Placental pericyte (primary cell): ENCODE measurements at places on chromosomes 12 and 14. TPM values are rescaled to one million over a fixed set of nuclear protein-coding genes. Genes with fewer than 3 reads are reported as not detected.

Gene NRXN3
- 0.22 and 0.72 TPM in 2 replicates for total RNA-seq

Gene MBD6
- 7.0 and 12.5 TPM in 2 replicates for total RNA-seq

Gene FAM90A1
- total RNA-seq: under 0.01 and 0.14 TPM in 2 replicates

Gene ANP32D
- total RNA-seq: 0.22 TPM in 1 of 2 replicates, not detected in the other

Gene TAS2R46
- total RNA-seq: 2.6 and 3.5 TPM in 2 replicates

Gene RNASE3
- total RNA-seq: not detected in 2 replicates

Gene SERPINA10
- total RNA-seq: not detected in 2 replicates

Gene ADIPOR2
- 30.0 and 37.1 TPM in 2 replicates for total RNA-seq

Gene CFAP54
- total RNA-seq: 2.2 and 4.6 TPM in 2 replicates

Gene SIX6
- total RNA-seq: not detected in 2 replicates

Gene ZNF705A
- total RNA-seq: not detected in 2 replicates

Gene TC2N
- under 0.01 and 0.14 TPM in 2 replicates for total RNA-seq

Gene RAPGEF3
- total RNA-seq: 2.0 and 3.4 TPM in 2 replicates

Gene LRP1
- total RNA-seq: 257 and 464 TPM in 2 replicates

Gene ZFHX2
- 0.14 and 0.22 TPM in 2 replicates for total RNA-seq

Gene RFX4
- not detected in 2 replicates for total RNA-seq

Gene NINJ2
- 0.22 and 0.57 TPM in 2 replicates for total RNA-seq

Gene CELA1
- total RNA-seq: not detected in 2 replicates

Gene SCNN1A
- total RNA-seq: 0.44 and 0.57 TPM in 2 replicates

Gene NEUROD4
- total RNA-seq: not detected in 2 replicates

Gene TMEM263
- 107 and 122 TPM in 2 replicates for total RNA-seq

Gene FNTB
- 12.9 and 19.2 TPM in 2 replicates for total RNA-seq

Gene KRT6A
- total RNA-seq: 25.6 TPM in 1 of 2 replicates, not detected in the other

Gene EML1
- 9.4 and 64.9 TPM in 2 replicates for total RNA-seq

Gene DAD1
- 227 and 324 TPM in 2 replicates for total RNA-seq

Gene MYO1A
- total RNA-seq: not detected in 2 replicates

Gene FOXG1
- total RNA-seq: under 0.01 TPM in 2 replicates

Gene HPD
- 0.22 TPM in 1 of 2 replicates, not detected in the other for total RNA-seq

Gene ANKRD33
- not detected in 2 replicates for total RNA-seq

Gene PTGER2
- total RNA-seq: 6.3 and 9.7 TPM in 2 replicates

Gene PSME1
- total RNA-seq: 51.5 and 134 TPM in 2 replicates

Gene OTUB2
- total RNA-seq: 0.66 and 0.86 TPM in 2 replicates

Gene RARG
- total RNA-seq: 18.2 and 23.9 TPM in 2 replicates

Gene LIMA1
- 85.1 and 157 TPM in 2 replicates for total RNA-seq

Gene IL26
- total RNA-seq: not detected in 2 replicates

Gene SAMD4A
- total RNA-seq: 24.9 and 38.5 TPM in 2 replicates

Gene B4GALNT1
- 2.8 and 5.3 TPM in 2 replicates for total RNA-seq

Gene MFAP5
- total RNA-seq: under 0.01 and 0.86 TPM in 2 replicates

Gene PTPN6
- 0.22 TPM in 1 of 2 replicates, not detected in the other for total RNA-seq

Gene KRT80
- 0.22 and 1.4 TPM in 2 replicates for total RNA-seq

Gene KRT74
- total RNA-seq: not detected in 2 replicates

Gene RHOJ
- 1.5 and 2.4 TPM in 2 replicates for total RNA-seq

Gene KRT73
- total RNA-seq: not detected in 2 replicates

Gene KRT3
- total RNA-seq: not detected in 2 replicates

Gene CEP170B
- 30.2 and 42.5 TPM in 2 replicates for total RNA-seq

Gene AKAP5
- 0.86 and 1.1 TPM in 2 replicates for total RNA-seq

Gene ACRBP
- under 0.01 and 0.14 TPM in 2 replicates for total RNA-seq

Gene OR6C65
- total RNA-seq: not detected in 2 replicates

Gene IL31
- total RNA-seq: not detected in 2 replicates

Gene LUM
- 151 and 1,377 TPM in 2 replicates for total RNA-seq

Gene ZDHHC22
- under 0.01 TPM in 1 of 2 replicates, not detected in the other for total RNA-seq

Gene JPH4
- not detected in 2 replicates for total RNA-seq

Gene TPPP2
- total RNA-seq: not detected in 2 replicates
